ENCODE measurements at places on chromosomes 7 and 10. TPM values are rescaled to one million over a fixed set of nuclear protein-coding genes. Genes with fewer than 3 reads are reported as not detected.

Gene NAPEPLD
- 4.8 TPM for total RNA-seq

Gene SPDYE2B
- total RNA-seq, result not detected

Gene ZNF365
- total RNA-seq, result 1.2 TPM

Gene EZH2
- total RNA-seq, result 25.6 TPM

Gene SPDYE11
- total RNA-seq, result not detected

Gene FRMPD2
- not detected for total RNA-seq
